ENCODE measurements at places on chromosomes 2 and 18.

GRCh38 chr2:55718165-55719008 is 24.7 kb upstream of the PNPT1 start:
- DNase-seq = peak; percentile 2

DNA sequence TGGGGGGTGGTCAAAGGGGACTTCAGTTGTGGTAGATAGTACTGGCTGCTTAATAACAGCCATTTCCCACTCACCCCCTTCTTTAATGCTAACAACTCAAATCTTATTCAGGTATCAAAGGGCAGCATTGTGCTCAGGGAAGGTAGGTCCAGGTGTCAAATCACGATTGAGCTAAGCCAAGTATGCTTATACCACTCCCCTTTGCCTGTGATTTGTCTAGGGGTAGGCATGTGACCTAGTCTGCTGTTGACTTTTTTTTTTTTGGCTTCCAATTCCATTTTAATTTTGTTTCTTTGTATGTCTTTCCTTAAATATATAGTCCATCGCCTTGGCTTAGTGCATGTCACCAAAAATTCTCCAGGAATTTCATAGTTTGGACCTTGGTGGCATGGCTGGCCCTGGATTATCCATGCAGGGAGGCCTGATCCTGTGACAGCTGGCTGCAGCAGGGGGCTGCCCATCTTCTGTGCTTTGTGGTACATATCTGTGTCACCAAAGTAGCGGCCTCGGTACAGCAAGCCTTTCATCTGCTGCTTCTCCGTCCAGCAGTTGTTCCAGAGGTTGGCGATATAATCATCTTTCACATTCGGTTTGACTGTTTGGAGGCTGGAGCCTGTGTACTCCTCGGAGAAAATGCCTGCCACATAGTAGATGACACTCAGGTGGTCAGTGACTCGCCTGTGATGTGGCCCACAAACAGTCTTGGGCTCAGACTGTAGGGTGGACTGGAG is 68.1 kb upstream of the SPRED2 start:
- no peak for DNase-seq

DNA sequence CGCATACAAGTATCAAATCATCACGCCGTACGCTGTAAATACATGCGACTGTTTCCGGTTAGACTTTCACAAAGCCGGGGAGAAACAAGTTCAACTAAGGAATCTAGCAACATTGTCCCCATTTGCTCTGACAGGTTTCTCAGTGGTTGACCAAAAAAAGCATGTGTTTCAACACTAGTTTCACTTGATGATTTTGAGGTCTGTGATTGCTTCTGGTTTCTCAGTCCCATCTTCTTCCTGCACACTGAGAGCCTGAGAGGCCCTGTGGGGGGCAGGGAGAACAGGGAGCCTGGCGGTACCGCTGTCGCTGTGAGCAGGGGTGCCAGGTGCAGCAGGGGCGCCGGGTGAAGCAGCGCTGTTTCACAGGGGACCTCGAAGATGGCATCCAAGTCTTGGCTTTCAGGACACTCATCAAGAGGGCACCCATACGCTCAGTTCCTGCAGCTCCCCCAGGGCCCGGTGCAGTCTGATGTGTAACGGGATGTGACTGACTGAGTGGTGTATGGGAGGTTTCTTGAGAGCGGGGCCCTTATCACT is 270.9 kb downstream of the TWIST2 start:
- DNase-seq = no peak

- no peak for DNase-seq
Observed at GRCh38 chr2:147109291-147109690, 735.5 kb upstream of the ACVR2A start.

- no peak for DNase-seq
Observed at GRCh38 chr2:138112536-138112935, 148.3 kb downstream of the HNMT start.

- DNase-seq = no peak
Observed at GRCh38 chr18:58456625-58457024, 172.3 kb downstream of the ALPK2 start.

DNA sequence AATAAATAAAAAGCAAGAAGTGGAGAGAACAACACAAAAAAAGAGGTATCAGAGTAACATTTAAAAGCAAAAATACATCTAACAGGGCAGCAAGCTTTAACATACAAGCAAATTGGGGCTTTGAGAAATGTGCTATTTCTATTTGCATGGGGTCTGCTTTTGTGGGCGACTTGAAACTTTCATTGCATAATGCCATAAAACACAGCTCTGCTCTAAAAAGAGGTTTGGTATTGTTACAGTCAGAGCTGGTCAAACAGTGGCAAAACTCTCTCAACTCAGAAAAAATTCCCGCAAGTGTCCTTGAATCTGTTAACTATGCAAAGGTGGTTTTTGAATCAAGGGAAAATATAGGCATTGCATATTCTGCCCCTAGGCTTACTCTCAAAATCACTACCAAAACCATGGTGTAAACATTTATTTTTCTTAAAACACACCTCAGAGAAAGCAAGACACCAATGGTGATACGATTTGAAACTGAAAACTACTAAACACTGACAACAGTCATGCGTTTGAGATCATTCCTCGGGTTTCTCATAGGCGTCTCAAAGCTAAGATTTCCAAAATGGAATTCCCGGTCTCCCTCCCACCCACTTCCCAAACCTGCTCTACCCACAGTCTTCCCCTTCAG is 45.5 kb downstream of the RNF152 start:
- no peak for DNase-seq

DNA sequence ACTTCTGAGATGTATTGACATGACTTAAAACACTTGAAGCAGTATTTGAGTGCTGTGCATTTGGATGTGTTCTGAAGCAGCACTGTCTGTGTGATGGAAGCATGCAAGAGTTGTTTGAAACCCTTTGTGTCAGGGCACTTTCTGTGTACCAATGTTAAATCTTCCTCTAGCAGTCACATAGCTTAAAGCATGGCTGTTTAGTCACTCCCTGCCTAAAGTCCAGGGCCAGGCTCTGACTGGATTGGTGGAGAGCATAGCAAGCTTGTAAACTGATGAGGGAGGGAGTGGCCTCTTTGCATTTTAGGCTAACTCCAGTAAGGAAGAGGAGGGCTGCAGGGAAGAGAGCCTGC is 73.5 kb downstream of the MYO1B start:
- DNase-seq = no peak

DNA sequence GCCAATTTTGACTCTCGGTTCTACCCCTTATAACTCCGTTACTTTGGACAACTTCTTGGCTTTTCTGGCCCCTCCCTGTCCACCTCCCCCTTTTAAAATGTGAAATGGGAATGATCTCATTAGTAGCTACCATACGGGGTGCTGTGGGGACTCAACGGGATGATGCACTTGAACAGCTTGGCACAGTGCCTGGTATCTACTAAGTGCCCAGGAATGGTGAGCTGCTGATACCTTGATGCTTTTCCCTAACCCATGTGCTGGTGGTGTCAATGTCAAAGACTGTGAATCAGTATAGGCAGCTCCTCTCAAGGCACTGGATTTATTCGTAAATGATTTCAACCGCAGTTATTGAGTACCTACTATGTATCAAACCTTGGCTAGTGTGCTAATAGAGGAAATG is 204.2 kb downstream of the LOXHD1 start:
- DNase-seq = no peak

- peak; percentile 20 for DNase-seq
Observed at GRCh38 chr2:8685697-8686358, 4.0 kb downstream of the ID2 start.

- no peak for DNase-seq
Observed at GRCh38 chr18:59627414-59627813, 69.8 kb downstream of the CCBE1 start.

DNA sequence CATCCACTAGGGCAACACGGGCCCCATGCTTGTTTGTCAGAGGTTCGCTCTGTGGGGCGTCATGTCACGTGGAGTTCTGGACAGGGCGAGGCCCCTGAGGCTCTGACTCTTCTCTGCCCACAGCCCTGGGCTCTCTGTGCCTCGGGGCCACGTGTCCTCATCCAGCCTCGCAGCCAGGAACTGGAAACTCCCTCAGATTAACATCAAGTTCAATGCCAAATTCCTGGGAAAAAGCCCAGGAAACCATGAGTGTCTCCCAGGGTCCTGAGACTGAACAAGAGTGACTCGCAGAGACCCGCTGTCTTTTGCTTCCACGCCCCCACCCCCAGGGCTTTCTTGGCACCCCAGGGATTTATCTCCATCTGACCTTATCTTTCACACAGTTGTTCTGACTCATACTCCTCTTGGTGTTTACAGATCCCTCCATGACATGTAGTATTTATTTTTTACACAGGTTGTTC is 174.0 kb upstream of the PIEZO2 start:
- no peak for DNase-seq

DNA sequence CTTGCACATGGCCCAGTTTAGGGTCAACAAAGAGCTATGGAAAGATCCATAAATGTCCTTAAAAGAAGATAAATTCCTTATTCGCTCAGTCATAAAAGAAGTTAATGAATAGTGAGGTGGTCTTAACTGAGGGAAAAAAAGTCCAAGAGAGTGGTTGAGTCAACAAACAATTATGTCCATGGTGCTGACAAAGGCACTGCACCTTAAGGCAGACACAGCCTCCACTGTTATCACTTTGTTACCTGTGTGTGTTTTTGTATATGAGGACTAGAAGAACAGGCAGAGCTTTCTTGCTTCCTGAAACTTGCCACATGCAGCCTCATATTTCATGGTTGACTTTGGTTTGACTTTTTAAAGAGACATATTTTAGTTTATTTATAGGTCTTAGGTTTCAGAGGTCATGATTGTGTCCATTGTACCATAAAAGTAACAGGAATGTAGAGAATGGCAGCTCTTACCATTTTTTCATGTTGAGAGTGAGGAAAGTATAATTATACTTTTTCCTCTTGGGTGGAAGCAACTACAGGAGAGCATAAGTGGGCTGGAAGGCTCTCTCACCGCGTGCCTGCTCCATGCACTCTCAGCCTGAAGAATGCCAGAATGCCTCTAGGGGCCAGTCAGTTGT is 93.6 kb downstream of the XRCC5 start:
- no peak for DNase-seq

GRCh38 chr2:64978514-64979268 is 10.5 kb upstream of the SLC1A4 start:
- no peak for DNase-seq

DNA sequence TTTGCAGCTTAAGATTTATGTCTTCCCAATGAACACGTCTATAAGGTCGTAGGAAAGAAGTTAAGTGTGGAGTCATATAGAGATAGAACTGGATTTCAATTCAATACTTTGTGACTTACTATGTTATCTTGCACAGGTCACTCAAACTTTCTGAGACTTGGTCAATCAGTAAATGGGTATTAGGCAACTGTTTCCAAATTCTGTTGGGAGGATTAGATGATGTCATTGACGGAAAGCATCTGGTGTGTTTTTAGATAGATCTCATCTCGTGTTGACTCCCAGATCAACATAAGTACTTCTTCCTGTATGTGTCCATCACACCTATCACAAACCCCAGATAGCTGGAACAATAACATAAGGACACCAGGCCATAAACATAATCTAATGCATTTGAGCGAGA is 771.1 kb upstream of the FANCL start:
- DNase-seq = no peak

GRCh38 chr2:187554011-187554703 is at the start of gene TFPI:
Gene TFPI (minus strand): TSS chr2:187554435. CDS start chr2:187503768, 50,667 bp downstream.
- DNase-seq = no peak

DNA sequence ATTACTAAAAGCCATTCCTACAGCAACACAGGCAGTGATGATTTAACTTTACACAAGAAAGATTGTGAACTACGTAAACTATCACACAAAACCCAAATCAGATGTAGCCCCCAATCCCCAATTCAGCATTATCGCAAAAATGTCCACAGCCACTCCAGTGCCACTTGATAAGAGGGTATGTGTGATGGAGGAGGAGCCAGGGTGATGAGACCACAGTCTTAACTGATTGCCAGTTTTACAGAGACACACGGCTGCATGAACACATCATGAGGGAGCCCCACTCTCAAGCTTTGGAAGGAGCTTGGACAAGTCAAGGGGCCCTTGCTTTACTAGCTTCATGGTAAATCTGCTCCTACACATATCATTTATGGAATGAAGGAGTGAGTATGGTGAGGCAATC is 116.0 kb downstream of the FAM161A start:
- no peak for DNase-seq

GRCh38 chr2:63862806-63863205 is 21.1 kb downstream of the UGP2 start:
- DNase-seq = no peak

DNA sequence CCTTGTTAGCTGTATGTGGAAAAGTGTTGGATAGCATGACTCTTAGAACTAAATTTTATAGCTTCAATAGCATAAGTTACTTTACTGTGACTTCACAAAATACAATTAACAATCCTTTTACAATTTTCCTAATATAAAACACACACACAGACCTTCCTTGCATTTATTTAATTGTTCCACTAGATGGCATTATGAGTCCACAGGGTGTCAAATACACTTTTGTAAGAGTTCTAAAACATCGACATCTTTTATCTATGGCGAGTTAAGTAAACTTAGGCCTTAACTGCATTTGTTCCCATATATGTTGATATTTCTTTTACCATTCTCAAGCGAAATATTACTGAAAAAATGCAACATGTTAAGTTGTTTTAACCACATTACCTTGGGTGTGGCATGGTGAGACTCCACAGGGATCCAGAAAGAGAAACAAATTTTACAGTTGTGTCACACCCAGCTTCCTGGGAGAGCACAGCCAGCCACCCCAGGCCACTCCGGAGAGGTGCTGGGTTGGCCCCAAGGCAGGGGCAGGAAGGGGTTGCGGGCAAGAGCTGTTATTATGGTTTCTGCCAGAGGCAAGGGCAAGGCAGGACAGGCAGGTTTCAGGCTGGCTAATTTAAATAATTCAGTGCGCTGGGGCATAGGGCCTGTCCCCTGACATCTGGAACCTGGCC is 312.4 kb upstream of the MC4R start:
- DNase-seq = no peak

All from nucleus accumbens (tissue), 56 donors.